ENCODE measurements at places on chromosomes 6 and 20.

DNA sequence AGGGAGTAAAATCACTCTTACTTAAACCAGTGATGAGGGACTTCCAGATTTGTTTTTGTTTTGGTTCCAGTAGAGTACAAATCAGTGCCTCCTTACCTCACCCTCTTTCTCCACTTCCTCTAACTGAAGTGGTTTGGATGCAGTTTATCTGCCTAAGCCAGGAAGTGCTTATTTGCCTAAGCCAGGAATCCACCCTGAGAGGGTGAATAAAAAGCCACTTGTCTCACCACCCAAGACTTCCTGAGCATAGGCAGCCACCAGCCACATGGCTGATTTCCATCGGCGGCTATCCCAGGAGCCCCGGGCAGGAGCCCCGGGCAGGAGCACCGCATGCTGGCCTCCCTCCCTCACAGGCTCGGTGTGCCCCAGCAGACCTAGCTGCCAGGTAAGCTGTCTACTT lies 12.0 kb downstream of the LRP11 start:
- no peak for DNase-seq

GRCh38 chr6:52635049-52635577 lies 35.8 kb upstream of the TMEM14A start:
- no peak for DNase-seq

GRCh38 chr20:433300-433975 lies 25.3 kb downstream of the RBCK1 start:
- DNase-seq = peak; percentile 67

DNA sequence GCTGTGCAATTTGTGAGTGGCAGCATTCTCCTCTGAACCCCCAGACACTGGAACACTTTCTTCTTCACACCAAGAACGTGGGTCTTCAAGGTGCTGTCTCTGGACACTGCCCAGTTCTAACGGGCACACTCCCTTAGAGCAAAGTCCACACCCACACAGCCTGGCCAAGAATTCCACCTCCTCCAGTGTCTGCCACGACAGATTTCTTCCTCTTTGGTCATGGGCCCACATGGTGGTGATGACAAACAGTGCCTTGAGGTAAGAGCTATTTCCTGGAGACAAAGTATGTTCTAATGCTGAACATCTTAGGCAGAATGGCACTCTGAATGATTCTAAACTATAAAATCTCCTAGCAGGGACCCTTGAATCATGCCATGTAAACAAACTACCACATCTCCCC lies 25.5 kb upstream of the SSTR4 start:
- no peak for DNase-seq

GRCh38 chr20:63072231-63072791 lies 65.5 kb upstream of the BHLHE23 start:
- no peak for DNase-seq

- DNase-seq = no peak
Observed at GRCh38 chr6:128389820-128390534, 130.4 kb downstream of the PTPRK start.

DNA sequence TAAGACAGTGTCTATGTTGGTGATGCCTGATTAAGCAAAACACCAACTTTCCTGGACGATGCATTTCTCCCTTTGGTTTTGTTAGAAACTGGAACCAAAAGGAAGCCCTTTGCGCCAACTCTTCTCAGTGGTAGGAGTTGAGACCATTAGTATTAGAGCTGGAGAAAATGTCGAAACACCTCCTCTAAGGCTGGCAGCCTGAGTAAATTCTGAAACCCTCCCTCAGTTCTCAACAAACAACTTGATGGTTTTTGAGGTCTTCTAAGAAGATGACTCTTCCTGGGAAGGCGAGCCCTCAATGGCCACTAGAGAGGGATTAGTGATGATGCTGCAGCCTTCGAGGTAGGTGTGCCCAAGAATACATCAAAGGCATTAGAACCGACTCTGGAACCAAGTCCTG lies 78.4 kb upstream of the CCN6 start:
- no peak for DNase-seq

DNA sequence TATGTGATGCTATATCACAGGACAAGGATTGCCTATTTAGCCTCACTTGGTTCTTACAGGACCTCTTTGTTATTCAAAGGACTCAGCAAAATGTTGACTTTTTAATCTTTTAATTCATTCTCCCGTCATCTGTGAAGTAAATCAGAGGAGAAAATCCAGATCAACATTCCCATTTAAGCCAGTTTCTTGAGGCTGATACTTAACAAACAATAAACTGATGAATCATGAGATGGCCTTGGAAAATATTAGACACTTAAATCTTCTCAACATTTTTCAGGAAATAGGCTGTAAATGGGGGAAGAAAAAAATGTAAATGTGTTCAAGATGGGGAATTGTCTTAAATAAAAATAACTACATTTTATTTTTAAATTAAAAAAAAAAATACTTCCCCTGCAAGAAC lies 55.9 kb upstream of the UBR2 start:
- no peak for DNase-seq

DNA sequence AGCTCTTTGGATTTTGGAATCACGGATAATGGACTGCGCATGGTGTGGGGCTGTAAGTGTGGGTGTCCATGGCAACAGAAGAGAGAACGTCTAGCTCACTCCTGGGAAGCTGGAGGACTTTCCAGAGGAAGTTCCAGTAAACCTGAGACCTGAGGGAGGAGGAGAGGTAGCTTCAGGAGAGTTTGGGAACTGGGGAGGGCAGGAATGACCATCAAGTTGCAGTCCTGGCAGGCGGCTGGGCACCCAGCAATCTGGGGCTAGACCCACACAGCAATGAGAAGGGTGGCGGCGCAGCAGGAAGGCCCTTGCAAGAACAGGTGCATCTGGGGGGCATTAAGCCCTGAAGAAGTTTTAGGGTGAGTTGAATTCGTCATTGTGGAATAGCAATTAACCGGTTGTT lies 95.9 kb downstream of the FOXC1 start:
- DNase-seq = no peak

GRCh38 chr20:13526551-13526950 lies 112.2 kb downstream of the TASP1 start:
- no peak for DNase-seq

DNA sequence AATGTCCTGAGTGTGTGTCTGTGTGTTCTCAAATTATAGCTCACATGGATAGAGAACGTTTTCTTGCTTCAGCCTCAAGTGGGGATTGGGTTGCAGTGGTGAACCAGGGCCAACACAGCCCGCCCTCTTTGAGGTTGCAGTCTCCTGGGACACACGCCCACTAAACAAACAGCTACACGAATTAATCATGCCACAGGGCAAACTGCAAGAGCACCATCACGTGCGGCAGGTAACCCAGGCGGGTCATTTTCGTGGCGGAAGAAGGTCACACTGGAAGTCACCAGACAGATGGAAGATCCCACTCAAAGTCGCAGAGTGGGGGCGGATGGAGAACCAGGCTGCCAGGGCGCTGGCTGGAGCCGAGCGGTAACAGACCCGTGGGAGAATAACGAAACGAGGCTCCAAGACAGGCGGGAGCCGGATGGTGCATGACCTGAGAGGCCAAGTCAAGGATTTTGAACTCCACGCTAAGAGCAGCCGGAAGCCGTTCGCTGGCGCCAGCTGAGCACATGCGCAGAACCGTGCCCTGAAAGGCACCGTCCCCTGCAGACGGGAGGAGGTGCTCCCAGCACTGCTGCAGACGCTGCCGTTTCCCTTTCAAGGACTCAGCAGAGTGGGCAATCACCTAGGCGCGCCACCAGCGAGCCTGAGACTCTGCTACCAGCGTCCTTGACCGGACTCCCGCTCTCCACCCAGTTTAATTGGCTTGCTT lies 10.7 kb downstream of the DLL1 start:
- DNase-seq = no peak

DNA sequence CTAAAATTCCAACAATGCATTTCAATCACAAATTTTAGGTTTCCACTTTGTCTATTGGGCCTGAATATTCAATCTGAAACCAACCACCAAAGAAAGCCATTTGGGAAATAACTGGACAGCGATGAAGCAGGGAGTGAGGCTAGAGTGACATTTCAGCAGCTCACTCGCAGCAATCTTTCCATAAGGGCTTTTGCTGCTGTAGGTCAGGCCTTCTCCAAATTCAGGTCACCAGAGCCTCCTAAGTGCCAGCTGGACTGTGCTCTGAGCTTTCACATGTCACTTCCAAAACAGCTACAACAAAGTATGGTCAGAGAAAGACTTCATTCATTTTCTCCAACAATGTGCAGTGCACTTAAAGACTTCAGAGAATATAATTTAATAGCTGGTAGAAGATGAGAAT lies 194.8 kb downstream of the FRK start:
- no peak for DNase-seq

- no peak for DNase-seq
Observed at GRCh38 chr20:47318586-47319516, 37.6 kb downstream of the ZMYND8 start.

DNA sequence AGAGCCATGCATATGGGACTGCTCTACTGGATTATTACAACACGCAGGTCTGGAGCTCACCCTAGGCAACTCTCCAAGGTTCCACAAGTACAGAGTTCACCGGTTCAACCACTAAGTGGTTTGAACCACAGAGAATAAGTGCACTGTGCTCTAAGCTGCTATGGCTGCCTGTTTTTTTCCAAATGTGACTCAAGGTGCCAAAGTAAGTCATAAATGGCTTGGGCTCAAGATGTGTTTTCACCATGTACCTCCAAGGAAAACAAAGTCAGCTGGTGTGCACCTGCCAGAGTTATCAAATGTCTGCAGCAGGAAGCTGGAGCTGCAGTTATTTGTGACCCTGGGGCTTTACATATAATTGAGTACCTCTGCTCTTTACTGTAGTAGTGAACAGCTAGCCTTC lies 76.7 kb downstream of the PREP start:
- no peak for DNase-seq

- no peak for DNase-seq
Observed at GRCh38 chr6:28335040-28335563, 846 bp downstream of the ZSCAN31 start.

DNA sequence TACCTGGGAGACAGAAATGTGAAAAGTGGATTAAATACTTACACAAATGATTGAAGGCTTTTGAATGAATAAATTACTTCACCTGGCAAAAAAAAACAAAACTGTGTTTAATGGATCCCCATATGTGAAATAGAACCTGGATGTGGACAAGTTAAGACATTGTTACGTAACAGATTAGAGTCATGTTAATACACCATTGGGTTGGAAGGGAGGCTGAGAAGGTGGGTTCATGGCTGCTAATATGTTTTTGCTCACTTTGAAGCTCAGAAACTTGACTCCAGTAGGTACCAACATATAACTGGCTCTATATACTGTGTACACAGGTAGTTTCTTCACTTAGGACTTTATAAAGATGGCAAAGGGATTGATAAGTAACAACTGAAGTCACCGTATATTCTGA lies 21.4 kb upstream of the TENT5A start:
- no peak for DNase-seq

DNA sequence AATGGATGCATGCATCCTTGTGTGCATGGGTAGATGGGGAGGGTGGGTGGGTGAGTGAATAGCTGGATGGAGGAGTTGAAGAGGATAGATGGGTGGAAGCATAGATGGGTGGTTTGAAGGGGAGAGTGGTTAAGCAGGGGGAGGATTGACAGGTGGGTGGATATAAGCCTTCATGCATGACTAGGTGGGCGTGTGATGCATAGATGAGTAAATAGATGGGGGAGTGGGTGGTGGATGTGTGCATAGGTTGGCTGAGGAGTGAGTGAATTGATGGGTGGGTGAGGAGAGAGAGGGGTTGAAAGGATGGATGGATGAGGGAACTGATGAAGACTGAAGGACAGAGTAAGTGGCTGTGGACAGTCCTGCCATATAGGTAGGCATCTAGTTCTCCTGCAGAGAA lies 4.5 kb downstream of the COL11A2 start:
- DNase-seq = no peak

DNA sequence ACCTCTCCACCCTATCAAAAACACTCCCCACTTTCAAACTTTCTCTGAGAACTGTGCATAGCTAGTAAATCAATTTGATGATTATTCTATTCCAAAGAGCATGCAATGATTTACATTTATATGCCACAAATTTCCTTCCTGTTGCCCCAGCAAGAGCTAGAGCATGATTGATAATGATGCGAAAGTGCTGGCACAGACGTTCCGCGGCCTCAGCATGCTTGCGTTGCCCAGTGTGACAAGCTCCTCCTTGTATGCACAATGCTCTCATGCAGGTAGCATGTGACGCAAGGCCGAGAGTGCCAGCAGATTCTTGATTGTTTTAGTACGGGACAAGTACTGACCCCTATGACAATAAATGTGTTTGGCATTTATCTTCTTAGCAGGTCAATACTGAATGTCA lies 696.3 kb upstream of the SLC35B3 start:
- no peak for DNase-seq

GRCh38 chr6:38179794-38180430 lies 360.4 kb downstream of the ZFAND3 start:
- no peak for DNase-seq

DNA sequence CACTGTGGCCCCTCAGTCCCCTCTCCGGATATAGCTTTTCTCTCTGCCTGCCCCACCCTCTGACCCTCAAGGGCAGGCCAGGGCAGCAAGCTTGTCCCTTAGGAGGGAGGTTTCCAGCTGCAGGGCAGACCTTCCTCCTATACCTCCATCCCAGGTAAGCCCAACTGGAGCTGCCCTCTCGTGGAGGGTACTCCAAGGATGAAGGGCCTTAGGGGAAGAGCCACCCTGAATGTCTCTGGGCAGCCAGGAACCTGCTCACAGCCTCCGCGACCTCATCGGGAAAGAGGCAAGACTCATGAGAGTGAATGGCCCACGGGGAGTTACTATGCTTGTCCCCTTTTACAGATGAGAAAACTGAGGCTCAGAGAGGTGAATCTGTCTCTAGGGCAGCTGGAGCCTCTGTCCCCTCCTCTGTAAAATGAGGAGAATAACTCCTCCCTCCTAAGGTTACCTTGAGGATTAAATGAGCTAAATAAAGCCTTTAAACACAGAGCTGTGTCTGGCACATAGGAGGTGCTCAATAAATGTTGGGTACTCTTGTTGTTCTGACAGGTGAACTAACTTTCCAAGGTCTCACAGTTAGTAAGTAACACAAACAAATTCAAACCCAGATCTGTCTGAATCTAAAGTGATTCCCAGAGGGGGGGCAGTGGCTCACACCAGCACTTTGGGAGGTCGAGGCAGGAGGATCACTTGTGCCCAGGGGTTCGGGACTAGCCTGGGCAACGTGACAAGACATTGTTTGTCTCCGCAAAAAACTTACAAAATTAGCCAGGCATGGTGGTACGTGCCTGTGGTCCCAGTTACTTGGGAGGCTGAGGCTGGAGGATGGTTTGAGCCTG lies 12.1 kb downstream of the SRXN1 start:
- DNase-seq = no peak

GRCh38 chr6:45454008-45454911 lies 76.5 kb upstream of the SUPT3H start:
- no peak for DNase-seq

DNA sequence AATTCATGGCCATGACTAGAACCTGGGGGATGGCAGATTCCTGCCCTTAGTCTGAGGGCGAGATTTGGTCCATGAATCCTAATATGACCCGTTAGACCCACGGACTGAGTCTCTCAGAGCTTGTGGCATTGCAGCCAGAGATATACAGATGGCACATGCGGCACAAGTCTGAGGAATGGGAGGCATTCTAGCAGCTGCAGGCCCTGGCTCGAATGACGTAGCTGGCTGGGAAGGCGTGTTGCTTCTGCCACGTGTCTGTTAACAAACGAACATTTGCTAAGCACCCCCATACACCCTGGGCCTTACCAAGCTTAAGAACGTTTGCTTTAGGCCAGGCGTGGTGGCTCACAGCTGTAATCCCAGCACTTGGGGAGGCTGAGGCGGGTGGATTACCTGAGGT lies 68.0 kb downstream of the CD164 start:
- no peak for DNase-seq

Data from activated gamma-delta T cell treated with anti-CD3 and anti-CD28 coated beads, Interleukin-2, amount 50 U/mL, for 16 hours (primary cell).